ENCODE measurements at places on chromosomes 6 and 20. TPM values are rescaled to one million over a fixed set of nuclear protein-coding genes. Genes with fewer than 3 reads are reported as not detected.

DNA sequence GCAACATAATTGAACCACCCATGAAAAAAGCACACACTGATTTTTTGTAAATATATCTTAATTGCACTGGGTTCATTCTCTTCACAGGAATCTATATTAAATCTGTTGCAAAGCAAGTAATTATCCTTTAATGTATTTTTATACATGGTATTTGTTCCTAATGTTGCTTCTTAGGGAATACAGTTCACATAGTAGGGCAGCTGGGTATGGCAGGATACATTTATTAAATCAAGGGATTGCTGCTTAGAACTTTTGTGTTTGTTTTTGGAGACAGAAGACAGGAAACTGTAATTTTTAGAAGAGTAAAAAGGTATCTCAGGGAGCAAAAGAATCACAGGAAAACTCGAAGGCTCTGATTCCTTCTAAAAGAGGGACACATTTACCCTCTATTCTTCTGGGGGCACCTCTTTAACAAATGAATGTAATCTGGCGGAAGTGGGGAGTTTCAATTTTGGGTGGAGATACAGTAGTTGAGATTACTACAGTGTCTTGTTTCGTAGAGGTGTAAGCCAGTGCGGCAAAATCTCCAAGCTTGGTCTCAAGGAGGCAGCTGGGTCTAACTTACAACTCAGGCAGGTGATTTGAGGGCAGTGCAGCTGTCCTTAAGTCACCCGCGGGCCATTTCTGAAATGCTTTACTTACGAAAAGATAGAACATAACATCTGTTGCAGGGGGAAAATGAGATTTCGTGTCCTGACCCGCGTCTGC, 812 bp upstream of the SMIM13 start:
- no peak for DNase-seq

PCSK2 gene
- total RNA-seq: 1.2 TPM

RGS17 gene
- total RNA-seq: 0.14 TPM

DNA sequence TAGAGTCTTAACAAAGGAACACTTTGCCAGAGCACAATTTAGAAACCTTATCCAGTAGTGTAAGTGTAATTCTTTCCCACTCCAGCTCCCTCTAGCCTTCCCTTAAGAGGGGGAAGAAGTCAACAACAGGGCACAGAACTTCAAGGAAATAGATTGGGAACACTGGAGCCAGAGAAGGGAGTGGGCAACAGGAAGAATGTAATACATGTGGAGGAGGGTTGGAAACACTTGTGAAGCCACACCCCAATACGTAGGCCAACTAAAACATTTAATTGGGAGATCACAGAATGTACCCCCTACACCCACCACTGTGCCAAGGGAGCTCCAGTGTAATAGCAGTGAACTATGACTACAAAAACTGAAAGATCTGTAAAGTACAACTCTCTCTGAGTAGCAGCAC, 735.7 kb upstream of the HS3ST5 start:
- DNase-seq: no peak

DNA sequence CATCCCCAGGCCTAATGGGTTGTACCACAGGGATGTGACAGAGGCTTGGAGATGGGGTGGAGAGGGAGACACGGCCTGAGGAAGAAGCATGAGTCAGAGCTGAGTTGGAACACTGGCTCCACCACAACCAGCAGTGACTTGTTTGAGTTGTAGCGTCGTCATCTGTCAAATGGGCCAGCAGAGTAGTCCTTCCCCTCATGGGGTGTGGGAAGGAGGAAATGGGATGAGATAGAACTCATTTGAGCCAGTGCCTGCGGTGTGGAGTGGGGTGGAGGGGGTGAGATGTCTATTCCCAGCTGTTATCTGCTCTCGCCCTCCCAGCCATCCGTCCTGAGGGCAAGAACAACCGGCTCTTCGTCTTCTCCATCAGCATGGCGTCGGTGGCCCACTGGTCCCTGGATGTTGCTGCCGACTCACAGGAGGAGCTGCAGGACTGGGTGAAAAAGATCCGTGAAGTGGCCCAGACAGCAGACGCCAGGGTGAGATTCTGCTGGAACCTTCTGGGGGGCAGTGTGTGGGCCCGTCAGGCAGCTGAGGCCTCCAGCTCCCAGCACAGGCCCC, 32.5 kb downstream of the PLCG1 start:
- no peak for DNase-seq

RIPPLY2 gene
- not detected for total RNA-seq

DNA sequence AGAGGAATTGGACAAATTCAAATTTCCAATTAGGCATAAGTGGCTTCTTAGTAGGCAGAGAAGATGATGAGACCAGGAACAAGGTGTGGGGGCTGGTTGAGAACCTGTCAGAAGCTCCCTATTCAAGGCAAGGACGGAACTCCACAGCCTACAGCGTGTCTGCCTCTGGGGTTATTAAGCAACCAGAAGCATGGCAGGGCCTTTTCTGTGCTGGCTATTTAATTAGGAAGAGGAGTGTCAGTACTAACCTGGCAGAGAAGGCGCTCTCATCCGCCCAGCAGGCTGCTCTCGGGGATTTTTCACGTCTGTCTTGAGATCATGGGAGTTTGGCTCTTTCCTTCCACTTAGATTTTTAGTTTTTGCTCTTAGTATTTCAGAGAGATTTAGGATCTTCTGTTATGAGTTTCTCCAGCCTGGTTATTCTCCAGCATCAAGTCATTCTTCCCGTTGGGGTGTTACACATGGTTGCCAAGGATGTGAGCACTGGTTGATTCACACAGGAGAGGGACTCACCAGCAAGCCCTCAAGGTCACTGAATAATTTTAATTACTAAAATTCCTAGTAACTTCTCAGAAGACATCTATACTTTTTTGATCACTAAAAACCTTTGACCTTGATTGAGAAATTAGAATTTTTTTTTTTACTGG, 23.9 kb downstream of the ADTRP start:
- no peak for DNase-seq

DNA sequence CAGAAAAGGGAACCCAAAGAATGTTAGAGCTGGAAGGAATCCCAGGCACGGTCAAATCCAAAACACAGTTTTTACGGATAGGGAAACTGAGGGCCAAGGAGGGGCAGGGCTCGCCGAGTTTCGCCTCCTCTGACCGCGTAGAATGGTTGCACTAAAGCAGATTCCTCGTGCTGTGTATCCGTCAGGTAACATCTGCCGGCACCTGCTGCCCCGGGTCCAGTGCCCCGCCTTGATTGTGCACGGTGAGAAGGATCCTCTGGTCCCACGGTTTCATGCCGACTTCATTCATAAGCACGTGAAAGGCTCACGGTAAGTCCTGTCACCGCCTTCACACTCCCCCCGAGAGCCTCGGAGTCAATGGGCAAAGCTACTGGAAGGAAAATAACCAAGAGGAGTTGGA, 17.1 kb downstream of the TUBB2A start:
- DNase-seq: no peak

GRCh38 chr20:38067717-38068365, 34.3 kb downstream of the RPRD1B start:
- DNase-seq: no peak

DNA sequence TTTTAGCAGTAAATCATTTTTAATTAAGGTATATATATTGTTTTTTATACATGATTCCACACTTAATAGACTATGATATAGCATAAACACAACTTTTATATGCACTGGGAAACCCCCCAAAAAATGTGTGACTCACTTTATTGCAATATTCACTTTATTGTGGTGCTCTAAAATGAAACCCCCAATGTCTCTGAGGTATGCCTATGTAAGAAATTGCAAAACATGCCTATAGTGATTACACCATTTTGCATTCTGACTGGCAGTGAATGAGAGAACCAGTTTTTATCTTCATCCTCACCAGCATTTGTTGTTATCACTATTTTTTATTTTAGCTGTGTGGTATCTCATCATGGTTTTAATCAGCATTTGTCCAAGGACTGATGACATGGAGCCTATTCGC, 8.5 kb upstream of the CST11 start:
- no peak for DNase-seq

CBLN4 gene
- not detected for total RNA-seq

GRCh38 chr6:169185011-169185521, 68.6 kb downstream of the THBS2 start:
- DNase-seq: no peak

MACROD2 gene
- 1.4 TPM for total RNA-seq

DNA sequence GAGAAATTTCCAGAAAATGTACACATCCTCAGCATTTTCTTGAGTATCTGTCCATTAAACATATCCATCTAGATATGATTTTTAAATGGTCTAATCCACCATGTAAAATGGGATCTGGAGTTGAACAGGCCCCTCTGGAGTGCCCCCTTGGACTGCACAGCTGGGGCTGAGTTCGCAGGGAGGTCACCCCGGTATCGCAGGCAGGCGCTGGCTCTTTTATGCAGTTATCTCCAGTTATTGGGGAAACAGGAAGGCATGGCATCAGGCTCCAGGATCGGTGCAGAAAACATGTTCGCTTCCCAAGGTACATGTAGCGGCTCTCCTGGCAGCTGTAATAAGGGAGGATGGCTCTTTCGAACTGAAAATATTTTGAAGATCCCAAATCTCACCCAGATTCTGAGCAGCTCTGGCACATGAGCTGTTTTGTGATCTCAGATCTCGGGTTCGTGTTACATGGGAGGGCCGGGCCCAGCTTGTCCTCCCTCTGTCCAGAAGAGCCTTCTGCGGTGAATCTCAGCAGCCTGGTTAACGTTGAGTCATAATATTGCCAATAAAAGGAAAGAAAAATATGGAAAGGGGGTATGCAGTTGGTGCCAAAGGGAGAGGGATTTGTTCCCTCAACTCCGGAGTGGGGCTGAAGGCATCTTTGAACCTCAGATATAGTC, 167.7 kb downstream of the EYA2 start:
- no peak for DNase-seq

DNA sequence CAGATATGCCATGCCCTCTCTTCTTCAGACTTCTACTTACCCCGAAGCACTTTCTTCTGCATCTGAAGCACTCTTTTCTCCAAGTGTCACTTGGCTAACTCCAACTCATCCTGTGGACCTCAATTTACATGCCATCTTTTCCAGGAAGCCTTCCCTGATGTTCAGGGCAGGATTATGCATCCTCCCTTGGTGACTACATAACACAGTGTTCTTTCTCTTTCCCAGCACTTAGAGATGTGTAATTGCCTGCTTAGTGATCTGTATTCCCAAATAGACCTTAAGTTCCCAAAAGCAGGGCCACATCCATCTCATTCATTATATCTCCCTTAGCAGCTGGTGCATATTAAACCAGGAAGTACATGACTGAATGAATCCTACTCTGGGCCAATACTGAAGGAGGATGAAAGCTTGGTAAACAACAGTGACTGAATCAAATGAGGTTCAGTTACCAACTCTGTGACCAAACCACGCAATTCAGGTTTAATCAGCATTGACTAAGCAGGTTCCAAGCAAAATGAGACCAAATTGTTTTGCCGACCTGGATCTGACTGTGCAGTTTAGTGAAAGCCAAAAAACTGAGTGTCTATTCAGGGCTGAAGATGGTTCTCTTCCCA, 121.4 kb upstream of the TCF21 start:
- DNase-seq: no peak

GRCh38 chr6:114445846-114446245, 103.0 kb upstream of the HS3ST5 start:
- no peak for DNase-seq

SLCO4A1 gene
- total RNA-seq: 91.6 TPM

DNA sequence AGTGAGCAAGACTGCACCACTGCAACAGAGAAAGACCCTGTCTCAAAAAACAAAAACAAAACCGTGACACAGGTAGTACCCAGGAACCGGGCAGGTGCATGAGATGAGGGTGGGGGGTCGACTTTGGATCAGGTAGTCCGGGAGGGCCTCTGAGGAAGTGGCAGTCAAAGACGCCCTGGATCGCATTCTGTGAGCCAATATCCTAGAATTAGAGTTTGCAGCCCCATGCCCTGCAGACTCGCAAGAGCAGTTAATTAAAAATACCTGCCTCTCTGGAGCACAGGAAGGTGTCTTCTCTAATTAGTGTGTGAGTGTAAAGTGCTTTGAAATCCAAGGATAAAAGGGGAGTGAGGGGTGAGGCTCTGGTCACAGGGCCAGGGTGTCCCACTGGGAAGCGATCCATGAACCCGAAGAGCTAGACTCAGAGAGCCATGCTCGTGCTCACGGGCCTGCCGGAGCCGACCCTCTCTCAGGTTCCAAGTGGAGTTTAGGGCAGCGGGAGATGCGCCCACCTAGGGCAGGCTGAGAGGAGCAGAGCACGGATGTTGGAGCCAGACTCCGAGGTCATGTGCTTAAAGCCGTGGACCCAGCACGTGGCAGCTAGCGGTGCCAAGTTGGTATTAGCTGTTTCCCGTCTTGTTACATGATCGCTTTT, 74.7 kb upstream of the PTPN1 start:
- DNase-seq: no peak

DNA sequence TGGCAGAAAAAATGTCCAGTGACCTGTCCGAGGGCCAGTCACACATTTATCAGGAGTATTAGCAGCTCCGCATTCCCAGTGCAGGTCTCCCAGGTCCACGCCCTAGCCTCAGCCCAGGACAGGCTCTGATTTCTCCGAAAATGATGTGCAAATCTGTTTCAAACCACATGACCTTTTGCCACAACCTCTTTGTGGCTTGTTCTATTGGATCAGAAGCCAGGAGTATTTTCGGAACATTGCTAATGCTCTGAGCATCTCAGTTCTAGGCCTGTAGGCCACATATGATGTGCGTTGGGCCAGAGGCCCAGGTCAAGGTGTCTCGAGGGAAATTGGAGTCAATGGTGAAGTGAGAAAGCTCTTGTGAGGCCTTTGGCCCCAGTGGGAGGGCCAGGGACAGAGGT, 40.4 kb downstream of the SNX5 start:
- DNase-seq: no peak

GRCh38 chr20:52473186-52473585, 281.6 kb upstream of the ZFP64 start:
- DNase-seq: no peak

PI16 gene
- total RNA-seq: not detected

DOK5 gene
- total RNA-seq: not detected

HLA-DPA1 gene
- not detected for total RNA-seq

- no peak for DNase-seq
Measured at GRCh38 chr6:3175715-3176402, 18.5 kb upstream of the TUBB2A start.

EEF1A2 gene
- total RNA-seq: 224 TPM

Measured in NCI-H460 (cell line).